ENCODE measurements at places on chromosomes 4 and X.

DNA sequence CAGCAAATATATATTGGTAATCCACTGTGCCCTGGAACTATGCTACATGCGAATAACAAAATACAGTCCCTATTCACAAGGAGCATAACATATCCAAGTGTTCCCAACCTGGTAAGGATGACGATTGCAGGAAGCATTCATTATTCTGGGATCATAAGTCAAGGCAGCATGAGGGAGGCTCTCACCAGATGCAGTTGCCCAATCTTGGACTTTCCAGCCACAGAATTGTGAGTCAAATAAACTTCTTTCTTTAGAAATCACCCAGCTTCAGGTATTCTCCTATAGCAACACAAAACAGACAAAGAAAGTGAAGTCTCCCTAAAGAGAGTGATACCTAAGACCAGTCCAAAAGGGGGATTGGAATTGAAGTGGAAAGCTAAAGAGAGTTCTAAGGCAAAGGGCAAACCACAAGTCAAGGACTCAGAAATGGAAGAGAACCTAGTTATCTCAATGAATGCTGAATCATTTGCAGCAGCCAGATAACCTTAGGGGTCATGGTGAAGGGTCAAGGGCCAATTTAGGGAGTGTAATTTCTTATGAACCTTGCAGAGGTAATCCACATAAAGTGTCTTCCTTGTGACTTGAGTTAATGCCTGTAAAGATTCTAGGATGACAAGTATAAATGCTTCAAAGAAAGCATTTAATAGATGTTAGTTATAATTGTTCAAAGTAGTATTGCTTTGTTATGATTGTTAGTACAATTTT is 103.1 kb upstream of the PCDH7 start:
- DNase-seq = no peak

- no peak for DNase-seq
These were observed 150.6 kb upstream of the SLC4A4 start for GRCh38 chr4:71188156-71188640.

GRCh38 chr4:1868293-1868692 is 2.9 kb upstream of the NSD2 start:
- no peak for DNase-seq

- DNase-seq = no peak
These were observed 816.0 kb upstream of the PCDH10 start for GRCh38 chr4:132332932-132333723.

- no peak for DNase-seq
These were observed 49.5 kb downstream of the SEPSECS start for GRCh38 chr4:25110527-25111329.

All from stimulated activated CD4-positive, alpha-beta T cell treated with anti-CD3 and anti-CD28 coated beads, Interleukin-4, amount 100 ng/mL, for 24 hours (primary cell).